ENCODE measurements at places on chromosomes 16 and 17.

DNA sequence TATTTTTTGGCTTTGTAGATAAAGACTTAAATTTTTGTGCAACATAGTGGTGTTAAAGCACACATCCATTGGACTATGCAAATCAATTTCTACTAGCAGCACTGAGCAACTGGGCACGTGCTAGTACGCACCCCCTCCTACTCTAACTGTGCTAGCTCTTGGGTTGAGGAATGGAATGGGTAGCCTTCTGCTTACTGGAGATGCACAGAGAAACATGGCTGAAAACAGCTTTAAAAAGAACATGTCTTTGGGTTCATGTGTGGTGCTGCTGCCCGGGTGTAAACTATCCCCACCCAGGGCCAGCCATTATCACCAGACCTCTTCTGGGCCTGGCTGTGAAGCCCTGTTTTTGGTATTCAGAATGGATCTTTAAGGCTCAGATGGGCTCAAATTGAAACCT lies 7.3 kb downstream of the ESRP2 start:
- no peak for DNase-seq

DNA sequence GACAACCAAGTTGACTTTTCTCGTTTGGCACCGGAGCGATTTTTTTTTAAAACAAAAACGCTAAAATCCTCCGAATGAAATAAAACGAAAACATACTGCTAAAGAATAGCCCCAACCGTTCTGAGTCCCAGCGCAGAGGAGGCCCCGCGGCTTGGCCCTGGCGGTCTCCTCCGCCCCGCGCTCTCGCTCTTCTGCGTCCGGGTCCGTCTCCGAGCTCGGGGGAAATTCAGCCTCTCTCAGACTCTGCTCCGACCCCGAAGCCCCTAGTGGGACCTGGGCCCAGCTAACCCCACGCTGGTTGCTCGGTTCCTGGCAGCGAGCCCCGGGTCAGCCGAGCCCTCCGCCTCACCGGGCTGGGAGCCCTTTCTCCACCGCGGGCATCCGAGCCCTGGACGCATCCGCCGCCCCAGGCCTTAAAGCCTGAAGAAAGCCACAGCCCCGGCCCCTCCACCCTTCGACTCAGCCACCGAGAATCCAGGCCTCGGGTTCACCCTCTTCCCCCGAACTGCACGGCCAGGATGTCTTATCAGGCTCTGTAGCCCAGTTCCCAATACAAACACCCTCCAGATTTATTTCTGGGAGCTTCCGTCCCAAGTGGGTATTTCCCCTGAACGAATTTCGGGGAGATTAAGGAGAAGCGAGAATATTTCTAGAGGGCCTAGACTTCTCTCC lies 1.2 kb downstream of the TBX2 start:
- DNase-seq: no peak

- no peak for DNase-seq
Observed at GRCh38 chr16:48525201-48526057, 84.6 kb downstream of the N4BP1 start.

DNA sequence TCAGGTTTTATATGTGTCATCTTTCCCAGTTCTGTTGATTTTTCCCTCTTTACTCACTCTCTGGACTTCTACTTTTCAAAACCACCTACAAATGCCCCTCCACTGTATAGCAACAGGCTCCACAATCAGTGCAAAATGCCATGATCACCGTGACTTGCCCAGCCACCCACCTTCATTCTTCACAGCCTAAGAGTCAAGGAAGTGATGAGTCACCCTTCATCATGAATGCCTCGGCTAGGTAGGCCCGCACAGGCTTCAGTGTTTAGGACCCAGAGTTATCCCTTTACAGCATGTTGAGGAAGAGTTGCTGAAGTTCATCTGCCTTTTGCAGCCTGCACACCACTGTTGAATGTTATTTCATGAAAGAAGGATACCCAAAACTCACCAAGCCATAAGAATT lies 158.6 kb downstream of the PMP22 start:
- no peak for DNase-seq

GRCh38 chr17:81198826-81199481 lies 23.8 kb downstream of the CEP131 start:
- DNase-seq: no peak

DNA sequence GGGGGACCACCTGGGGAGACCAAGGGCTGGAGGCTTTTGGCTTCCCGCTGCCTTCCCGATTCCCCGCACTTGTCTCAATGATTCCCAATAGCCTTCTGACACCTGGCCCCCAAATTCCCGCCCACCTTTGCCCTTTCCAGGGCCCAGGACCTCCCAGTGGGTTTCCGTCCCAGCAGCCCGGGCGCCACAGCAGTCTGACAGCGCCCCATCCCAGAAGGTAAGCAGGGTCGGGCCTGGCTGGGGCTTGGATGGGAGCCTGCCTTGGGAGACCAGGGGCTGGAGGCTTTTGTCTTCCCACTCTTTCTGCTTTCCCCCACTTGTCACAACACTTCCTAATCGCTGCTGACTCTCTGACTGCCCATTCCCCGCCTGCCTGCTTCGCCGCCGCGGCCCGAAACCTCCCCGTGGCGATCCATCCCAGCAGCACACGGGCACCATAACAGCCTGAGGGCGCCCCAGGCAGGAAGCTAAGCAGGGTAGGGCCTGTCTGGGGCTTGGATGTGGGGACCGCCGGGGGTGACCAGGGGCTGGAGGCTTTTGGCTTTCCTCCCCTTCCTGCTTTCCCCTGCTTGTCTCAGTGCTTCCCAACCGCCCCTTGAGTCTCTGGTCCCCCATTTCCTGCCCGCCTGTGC lies 2289.3 kb downstream of the TP53TG3F start:
- DNase-seq: no peak

- no peak for DNase-seq
Observed at GRCh38 chr17:5126719-5127488, 11.1 kb downstream of the USP6 start.

GRCh38 chr16:81818568-81818896 lies 39.4 kb downstream of the PLCG2 start:
- no peak for DNase-seq

DNA sequence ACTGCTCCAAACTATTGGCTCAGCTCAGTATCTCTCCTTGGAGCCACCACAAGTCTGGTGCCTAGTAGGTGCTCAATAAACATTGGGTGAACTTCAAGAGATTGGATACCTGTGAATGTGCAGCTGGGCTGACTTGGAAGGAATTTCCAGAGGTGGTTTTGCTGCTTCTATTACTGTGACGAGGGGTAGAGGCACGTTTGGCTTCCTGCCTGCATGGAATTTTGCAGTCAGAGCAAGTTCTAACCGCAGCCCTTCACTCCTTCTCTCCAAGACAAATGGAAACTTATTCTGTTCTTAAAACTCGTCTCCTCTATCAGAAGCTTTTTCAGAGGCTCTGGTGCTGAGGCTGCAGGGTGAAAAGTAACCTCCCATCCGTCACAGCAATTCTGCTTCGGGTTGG lies 342.5 kb downstream of the CPPED1 start:
- no peak for DNase-seq

GRCh38 chr17:44926821-44927525 lies 11.7 kb upstream of the GFAP start:
- peak; percentile 17 for DNase-seq

DNA sequence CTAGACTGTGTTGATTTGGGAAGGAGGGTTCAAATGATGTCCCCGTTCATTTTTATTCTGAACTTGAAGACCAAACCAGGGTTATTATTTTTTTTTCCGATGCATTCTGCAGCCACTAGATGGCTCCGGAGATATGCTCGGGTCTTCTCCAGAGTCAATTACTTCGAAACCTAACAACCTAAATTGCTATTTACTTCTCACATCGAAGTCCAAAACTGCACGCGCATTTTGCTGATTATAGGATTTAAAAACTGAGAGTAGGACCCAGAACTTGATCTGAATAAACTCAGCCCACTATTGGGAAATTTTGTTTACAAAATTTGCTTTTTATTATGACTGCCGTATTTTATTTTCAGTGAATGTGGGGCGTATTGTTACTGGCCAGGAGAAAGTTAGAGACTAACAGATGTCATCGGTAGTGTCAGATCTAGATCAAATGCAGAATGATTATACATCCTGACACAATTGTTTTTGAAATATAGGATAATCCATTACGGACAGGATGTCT lies 263.8 kb downstream of the HS3ST3A1 start:
- DNase-seq: peak; percentile 71

DNA sequence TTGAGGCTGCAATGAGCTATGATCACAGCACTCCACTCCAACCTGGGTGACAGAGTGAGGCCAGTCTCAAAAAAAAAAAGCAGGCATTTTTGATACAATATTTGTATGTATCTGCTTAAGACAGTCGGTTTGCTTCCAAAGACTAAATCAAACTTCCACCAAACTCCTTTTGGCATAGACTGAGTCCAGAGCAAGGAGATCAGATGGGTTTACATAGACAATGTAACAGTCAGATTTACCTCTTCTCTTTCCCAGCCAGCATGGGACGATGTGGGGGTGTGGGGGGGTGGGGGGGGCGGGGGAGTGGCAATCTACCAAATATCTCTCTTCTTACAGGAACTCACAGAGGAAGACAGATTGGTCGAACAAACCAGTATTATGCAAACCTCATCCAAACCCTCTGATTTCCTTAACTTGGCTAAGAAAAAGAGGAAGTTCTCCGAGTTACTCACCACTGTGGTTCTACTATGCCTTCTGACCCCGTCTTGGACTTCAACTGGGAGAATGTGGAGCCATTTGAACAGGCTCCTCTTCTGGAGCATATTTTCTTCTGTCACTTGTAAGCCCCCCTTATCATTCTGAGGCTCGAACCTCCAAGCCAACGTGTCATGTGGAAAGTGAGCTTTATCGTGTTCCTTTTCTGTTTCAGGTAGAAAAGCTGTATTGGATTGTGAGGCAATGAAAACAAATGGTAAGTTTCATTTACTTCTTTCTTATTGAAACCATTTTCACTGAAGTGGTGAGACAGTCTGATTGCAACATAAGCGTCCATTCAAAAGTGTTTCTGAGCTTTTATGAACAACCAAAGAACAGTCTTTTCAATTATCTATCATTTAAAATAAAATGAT lies at the start of gene MILR1:
TSS of gene MILR1 (plus strand) at position 451 of the 848 bp plus-strand sequence. CDS start at position 505, 54 bp downstream.
- peak; percentile 96 for DNase-seq

DNA sequence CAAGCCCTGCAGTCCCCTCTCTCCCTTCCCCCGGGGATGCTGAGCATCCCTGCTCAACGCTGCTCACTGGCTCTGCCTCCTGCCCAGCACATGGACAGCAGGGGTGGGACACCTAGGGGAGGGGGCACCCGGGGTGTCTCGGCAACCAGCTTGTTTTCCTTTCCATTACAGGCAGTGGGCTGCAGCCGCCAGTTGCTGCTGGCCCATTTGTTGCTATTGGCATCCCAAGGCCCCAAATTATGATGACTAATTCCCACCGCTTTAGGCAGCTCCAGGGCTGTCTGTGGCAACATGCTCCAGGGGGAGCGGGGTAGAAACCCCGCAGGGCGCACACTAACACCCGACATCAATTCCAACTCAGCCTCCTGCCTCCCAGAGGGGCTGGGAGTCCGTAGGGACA lies 4.9 kb downstream of the SDK2 start:
- no peak for DNase-seq

- no peak for DNase-seq
Observed at GRCh38 chr17:45734598-45734997, 49.5 kb upstream of the CRHR1 start.

- peak; percentile 89 for DNase-seq
Observed at GRCh38 chr16:11613381-11614303, 26.9 kb upstream of the LITAF start.

GRCh38 chr16:69814078-69814477 lies 51.9 kb downstream of the WWP2 start:
- no peak for DNase-seq

DNA sequence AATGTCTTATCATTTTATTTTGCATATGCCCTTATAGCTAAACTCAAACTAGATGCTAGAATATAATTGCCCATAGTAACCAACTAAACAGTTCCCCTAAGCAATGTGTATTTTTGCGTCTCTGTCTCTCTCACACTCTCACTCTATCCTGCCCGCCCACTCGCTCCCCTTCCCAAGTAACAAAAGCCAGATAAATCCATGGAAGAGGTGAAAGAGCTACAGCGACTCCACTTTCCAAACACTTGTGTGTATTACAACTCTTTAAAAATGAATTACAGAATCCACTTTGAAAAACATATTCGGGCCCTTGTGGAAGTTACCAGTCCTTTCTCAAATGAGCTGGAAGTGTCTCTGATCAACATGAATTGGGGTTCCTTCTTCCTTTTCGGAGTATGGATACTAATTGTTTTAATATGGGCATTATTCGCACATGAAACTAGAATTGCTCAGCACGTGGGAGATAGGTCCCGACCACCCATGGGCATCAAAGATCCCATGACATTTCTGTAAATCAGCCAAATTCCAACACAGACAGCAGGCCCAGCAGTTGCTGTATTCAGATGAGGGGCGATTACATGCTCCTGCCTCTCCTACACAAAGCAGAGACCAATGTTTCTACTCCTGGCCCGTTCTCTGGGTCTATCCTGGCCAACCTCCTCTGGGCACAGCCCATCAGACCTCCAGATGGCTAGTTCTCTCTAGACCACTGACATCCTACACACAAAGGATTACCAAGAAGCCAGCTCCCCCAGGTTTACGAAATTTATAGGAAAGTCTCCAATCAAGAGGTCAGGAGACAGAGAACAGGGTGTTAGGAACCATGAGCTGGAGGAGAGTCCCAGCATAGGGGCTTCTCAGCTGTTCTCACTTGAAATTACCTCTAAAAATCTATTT lies 121.5 kb downstream of the ZFHX3 start:
- no peak for DNase-seq

DNA sequence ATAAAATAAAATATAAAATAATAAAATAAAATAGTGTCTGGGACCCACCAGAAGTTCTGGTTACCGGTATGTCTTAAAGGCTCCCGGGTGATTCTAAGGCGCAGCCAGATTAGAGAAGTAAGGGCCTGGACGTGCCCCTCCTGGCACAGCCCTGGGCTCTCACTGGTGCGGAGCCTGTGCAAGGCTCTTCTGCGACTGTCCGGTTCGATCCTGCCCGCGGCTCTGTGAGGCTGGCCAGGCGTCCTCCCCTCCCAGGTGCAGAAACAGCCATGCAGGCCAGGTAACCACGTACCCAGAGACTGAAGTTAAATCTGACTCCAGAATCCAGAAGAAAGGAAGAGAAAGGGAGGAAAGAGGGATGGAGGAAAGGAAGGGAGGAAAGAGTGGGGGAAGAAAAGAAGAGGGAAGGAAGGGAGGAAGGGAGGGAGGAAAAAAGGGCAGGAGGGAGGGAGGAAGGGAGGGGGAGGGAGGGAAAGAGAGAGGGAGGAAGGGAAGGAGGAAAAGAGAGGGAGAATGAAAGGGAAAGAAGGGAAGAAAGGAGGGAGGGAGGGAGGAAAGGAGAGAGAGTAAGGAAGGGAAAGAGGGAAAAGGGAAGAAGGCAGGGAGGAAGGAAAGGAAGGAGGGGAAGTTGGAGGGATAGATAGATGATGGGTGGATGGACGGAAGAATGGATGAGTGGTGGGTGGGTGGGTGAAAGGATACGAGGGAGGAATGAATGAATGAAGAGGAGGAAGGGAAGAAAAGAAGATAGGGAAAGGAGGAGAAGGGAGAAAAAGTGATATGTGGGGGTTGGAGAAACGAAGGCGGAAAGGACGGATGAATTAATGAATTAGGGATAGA lies 42.3 kb downstream of the C16orf82 start:
- DNase-seq: no peak

DNA sequence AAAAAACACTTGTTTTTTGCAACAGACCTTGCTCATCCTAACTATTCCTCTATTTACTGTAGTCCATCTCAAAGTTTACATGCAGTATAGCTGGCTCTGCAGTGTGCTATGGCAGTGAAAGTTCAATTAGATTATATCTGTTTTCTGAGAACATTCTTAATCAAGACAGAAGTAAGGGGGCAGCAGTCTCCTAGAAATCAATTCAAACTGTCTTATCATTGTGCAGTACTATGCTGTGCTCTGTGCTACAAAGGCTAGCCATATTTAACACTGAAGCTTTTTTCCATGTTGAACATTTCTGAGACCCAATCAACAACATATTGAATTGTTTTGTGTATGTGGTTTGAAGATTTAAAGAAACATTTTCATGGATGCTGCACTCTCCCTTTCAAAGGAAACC lies 11.4 kb downstream of the NETO2 start:
- DNase-seq: no peak

All from suppressor macrophage (primary cell).